ENCODE measurements at places on chromosomes 2 and 18.
A peak's percentile ranks its signal among the peaks of the same experiment; 100 is the strongest.

DNA sequence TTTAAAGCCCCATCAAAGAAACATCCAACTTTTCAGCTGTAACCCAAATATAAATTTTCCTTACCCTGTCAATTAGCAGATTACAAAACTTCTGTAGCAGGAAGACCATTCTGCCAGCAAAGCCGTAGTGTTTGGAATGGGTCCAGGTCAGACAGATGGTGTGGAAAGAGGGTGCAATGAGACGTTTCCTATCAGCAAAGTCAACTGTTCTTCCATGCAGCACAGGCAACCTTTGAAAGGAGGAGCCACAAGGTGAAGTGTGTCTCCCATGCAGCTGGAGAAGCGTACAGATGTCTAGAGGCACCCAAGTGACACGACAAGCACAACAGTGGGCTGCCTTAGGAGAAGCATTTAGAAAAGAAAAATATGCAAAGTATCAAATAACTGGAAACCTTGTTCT lies 83.7 kb downstream of the SP3 start:
- no peak for DNase-seq

- no peak for DNase-seq
These were observed 825 bp downstream of the GRB14 start for GRCh38 chr2:164620457-164620856.

GRCh38 chr2:10371441-10372196 lies 68.9 kb downstream of the HPCAL1 start:
- peak; percentile 84 for DNase-seq

DNA sequence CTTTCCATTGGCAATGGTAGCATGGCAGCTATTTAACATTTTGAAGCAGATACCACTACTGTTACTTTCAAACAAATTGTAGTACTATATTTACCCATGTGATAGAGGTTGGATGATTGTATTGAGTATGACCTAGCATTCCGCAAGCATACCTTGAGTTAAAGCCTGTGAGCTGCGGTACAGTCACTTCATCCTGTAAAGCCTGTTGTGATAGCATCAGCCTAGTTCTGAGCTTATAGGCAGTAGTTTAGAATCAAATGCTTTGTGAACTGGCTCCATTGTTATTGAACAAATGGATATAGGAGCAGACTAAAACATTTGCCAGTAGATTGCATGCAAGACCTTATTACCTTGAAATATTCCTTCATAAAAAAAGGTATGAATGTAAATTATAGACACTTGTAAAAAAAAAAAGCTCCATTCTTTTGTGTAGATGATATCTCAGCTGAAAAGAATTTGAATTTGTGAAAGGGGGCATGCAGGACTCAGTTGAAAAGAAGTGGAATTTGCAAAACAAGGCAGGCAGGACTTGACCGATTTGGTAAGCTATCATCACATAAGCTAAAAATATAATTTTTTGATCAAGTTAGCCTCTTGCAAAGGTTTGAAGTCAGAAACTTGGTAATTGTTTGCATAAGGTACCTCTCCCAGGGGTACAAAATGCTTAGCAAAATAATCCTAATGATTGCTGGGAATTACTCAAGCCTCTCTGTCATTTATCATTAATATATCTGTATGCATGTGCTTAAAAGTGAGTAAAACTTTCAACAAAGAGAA lies 138.5 kb upstream of the ITGA4 start:
- no peak for DNase-seq
